ENCODE measurements at places on chromosomes 3 and 15.

GRCh38 chr3:119809249-119810017 is 27.5 kb downstream of the NR1I2 start:
- no peak for DNase-seq

GRCh38 chr3:115233021-115233420 is 85.9 kb upstream of the ZBTB20 start:
- DNase-seq, result no peak

- DNase-seq, result no peak
Measured at GRCh38 chr3:68479779-68480178, 452.6 kb downstream of the TAFA4 start.

- DNase-seq, result no peak
Measured at GRCh38 chr3:7897655-7898054, 604.0 kb upstream of the LMCD1 start.
